Fibroblast of skin of left biceps (primary cell): ENCODE measurements at places on chromosomes 12 and 14.

- peak; percentile 99 for DNase-seq
Measured at GRCh38 chr12:109462868-109463692, 14.0 kb downstream of the KCTD10 start.

DNA sequence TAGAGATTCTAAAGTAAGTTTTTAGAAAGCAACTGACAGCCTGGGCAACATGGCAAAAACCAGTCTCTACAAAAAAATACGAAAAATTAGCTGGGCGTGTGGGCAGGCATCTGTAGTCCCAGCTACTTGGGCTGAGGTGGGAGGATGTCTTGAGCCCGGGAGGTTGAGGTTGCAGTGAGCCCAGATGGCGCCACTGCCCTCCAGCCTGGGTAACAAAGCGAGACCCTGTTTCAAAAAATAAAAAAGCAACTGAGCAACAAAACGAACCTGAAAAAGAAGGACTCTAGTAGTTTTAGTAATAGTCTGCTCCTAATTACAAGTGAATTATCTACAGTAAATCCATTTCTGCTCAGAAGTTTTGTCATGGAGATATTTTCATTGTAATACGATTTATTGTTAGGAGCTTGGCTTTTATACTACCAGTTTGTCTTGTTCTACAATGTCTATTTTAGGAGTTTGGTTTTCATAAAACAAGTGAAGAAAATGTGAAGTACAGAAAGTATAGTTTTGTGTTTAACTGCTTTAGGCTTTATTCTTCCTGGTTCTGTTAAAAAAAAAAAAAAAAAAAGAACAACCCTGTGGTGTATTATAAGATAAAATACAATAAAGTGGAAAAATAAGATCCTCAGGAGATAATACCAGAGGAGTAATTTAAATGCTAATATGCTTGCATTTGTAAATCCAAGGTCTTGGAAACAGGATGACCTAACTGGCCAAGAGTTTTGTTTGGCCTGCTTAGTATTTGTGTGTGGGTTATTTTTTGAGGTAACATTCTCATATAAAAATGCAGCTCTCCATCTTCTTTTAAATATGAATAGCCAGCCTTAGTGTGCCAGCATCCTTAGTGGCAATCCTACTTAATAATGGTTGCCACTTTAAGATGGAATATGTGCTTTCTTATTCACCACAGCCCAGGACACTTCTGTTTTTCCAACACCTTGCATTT is 2.8 kb downstream of the TMX1 start:
- DNase-seq: no peak

- no peak for DNase-seq
Measured at GRCh38 chr12:39239490-39240486, 203.1 kb downstream of the KIF21A start.

- no peak for DNase-seq
Measured at GRCh38 chr14:101620821-101621785, 59.8 kb downstream of the DIO3 start.

DNA sequence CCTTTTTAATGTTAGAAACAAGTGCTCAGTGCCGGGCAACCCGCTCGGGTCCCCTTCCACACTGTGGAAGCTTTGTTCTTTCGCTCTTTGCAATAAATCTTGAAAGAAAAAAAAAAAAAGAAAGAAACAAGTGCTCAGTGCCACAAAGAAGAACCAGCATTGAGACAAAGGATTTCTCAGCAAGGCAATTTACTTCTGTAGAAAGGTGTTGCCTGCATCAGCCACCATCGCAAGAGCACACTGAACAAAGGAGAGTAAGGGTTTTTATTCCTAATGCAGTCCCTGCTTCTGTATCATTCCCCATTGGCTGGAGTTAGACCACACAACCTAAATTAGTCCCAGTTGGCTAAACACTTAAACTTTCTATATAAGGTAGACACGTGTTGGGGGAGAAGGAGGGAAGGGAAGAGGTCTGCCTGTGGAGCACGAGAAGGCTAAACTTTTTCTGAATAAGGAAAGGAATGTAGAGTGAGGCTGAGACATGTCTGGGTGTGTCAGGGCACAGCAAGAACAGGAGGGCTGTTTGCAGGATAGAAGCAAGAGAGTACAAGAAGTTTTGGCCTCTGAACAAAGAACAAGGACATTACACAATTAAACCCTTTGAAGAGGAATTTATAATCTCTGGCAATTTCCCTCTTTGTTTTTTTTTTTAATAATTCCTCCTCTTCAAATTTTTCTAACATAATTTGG is 21.4 kb downstream of the KLRF2 start:
- no peak for DNase-seq

GRCh38 chr12:89019439-89020120 is 332.7 kb downstream of the DUSP6 start:
- peak; percentile 60 for DNase-seq

GRCh38 chr14:52960627-52961026 is 9.8 kb upstream of the FERMT2 start:
- DNase-seq: no peak

- DNase-seq: no peak
Measured at GRCh38 chr12:3446653-3447270, 44.2 kb upstream of the PRMT8 start.

DNA sequence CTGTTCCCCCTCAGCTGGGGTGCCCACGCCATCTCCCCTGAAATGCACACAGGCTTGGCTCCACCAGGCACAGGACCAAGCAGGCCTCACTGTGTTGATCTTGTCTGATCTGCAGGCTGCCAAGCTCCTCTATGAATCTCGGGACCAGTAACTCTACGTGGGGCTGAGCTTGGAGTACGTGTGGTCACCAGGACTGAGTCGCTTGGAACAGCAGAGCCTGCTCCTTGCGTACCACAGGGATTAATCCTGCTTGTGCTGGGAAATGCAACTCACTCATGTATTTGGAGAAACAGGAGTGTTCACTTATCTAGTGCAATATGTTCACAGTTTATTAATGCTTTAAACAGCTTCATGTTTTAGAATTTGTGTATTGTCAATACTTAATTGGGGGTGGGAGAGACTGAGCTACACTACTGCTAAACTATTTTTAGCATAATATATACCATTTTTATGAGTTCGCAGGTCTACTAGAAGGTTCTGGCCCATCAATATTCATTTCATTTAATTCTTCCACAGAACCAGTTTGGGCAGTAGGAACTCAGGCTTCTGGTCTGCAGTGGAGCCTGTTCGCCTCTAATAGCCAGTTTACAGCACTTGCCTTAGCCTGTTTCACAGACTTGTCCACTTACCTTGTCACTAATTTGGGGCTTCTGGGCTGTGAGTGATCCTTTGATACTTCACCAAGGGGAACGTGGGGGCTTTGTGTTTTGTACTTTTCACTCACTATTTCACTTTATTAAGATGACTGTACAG is 17.4 kb downstream of the ZFYVE21 start:
- no peak for DNase-seq

GRCh38 chr12:15222219-15222618 is 1.0 kb upstream of the RERG start:
- no peak for DNase-seq
